Left forelimb (tissue), 1 donor: ENCODE measurements at places on chromosomes 5 and 9.
A peak's percentile ranks its signal among the peaks of the same experiment; 100 is the strongest.

- DNase-seq: peak; percentile 71
Measured at GRCh38 chr9:95003689-95004410, 277.4 kb downstream of the AOPEP start.

DNA sequence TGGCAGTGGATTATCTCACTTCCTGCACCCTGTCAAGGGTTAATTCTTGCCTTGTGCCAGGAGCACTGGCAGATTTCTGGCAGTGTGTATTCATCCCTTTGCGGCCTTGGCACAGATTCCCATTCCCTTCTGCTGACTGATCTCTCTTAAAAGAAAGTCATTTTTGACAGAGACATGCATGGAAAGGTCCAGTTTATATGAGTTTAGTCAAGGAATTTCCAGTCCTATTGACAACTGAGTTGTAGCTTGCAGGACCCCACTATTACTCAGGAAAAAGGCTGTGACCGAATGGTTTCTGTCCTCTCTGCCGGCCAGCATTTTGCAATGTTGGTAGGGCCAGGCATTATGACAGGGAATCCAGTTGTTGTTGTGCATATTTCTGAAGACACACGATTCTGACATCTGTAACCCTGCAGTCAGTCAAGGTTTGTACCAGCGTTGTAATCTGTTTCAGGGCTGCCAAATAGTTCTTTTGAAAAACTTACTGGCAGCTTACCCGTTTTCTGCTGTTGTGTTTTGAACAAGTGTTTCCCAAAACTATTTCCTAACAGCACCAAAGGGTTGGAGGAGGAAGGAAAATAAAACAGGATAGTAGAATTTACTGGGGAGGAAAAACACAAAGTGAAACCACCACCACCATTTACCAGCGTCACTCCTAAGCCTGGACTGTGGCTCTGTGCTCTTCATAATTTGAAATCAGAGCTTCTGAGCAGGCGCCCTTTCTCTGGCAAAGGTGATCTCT, 243.4 kb upstream of the KLF4 start:
- DNase-seq: no peak

GRCh38 chr5:158483281-158483860, 616.3 kb downstream of the EBF1 start:
- DNase-seq: no peak

GRCh38 chr9:2213830-2214468, 198.8 kb downstream of the SMARCA2 start:
- DNase-seq: no peak

- no peak for DNase-seq
Measured at GRCh38 chr5:68193481-68194036, 22.0 kb upstream of the PIK3R1 start.

DNA sequence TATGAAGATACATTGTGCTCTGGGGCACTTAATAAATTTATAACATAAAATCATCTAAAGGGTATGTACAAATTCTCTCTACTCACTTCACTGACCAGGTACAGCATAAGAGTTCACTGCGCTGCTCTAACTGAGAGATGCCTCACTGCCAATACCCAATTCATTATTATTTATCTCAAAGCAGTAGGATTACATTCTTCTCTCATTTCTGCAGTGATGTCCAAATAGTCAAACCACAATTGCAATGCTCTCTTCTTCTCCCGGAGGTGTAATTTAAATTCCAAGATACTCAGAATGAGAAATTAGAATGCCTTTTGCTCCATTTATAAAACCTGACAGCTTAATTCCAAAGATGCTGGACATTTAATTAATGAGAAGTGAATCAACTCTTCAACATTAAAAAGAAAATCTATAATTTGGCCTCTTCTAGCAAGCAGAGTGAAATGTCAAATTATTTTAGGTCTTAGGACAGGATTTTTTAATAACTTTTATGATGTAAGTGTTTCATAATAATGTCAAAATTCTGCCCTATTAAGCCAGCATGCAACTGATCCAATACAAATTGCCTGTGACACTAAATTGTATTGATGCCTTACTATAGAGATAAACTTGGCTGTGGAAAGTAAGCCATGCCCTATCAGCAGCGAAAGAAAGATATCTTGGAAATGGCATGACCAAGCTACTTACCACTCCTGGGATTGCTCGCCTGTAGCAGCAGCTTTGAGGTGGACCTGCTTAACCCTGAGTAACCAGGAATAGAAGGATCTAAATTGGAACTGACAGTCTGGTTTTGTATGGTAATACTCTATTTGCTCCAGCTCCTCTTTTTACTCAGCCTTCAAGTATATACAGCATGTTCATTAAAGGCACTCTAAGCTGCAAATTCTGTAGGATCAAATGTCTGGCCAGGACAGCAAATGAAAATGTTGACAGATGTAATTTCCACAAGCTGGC, 374.2 kb upstream of the TYRP1 start:
- DNase-seq: no peak

- no peak for DNase-seq
Measured at GRCh38 chr9:95296761-95297160, 20.7 kb downstream of the FANCC start.

DNA sequence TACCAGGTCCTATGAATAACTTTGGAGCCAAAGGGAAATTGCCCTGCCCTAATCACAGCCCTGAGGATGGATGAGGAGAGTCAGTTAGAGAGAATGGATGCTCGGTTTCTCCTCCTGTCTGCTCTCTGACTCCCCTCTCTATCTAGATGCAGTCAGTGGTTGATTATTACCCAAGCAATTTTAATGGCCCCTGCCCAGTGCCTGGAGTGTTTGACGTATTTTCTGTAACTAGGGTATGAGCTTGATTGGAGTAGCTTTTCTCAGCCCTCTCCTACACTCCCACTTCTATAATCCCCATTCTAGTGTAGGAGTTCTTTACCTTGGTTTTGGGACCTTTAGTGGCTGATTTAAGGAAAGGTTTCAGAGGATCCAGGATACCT, 60.4 kb downstream of the DOCK2 start:
- DNase-seq: no peak
